ENCODE measurements at places on chromosomes 7 and 10. TPM values are rescaled to one million over a fixed set of nuclear protein-coding genes. Genes with fewer than 3 reads are reported as not detected.

DNA sequence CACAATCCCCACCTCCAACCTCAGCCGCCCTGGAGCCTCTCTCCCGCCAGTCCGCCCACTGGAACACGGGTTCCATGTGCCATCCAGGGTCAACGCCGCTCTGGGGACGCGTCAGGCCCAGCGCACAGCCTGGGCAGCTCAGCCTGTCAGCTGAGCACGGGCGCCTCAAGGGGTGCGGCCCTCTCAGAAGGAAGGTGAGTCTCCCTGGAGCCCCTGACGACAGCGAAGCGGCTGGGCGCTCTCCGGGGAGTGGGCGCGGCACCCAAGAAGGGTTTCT is 1.2 kb upstream of the SLC18A3 start:
- DNase-seq: no peak

DNA sequence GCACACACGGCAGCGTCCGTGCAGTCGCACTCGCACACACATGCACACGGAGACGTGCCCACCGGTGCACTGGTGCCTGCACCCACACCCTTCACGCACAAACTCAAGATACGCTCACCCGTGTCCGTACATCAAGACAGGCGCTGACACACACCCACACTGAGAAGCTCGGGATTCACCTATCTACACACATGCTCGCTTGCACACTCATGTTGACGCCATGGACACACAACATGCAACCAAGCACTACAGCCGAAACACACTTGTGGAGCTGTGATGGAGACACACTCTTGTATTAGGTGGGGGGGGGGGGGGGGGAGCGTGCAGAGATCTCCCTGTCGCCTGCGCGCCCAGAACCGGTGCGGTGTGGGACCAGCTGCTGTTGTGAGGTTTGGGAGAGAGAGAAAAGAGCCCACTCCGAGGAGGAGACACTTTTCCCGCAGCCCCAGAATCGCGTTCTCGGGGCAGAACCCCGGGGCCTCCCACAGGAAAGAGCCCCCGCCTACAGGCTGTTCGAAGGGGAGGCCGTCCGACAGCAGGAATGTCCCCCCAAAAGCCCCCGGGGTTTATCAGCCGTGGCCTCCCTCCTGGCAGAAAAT is 605 bp upstream of the NFKB2 start:
- no peak for DNase-seq

SLC18A3 gene
- not detected for polyA plus RNA-seq

GRCh38 chr10:121027371-121027770 is 176.2 kb downstream of the WDR11 start:
- no peak for DNase-seq

IFIT3 gene
- 14.7 TPM for polyA plus RNA-seq

GRCh38 chr7:121966276-121966934 is 93.4 kb downstream of the PTPRZ1 start:
- DNase-seq: no peak

- DNase-seq: peak; percentile 78
These were observed 5.5 kb downstream of the ELOVL3 start for GRCh38 chr10:102231357-102232318.

GRCh38 chr7:133950855-133951254 is 176.3 kb upstream of the LRGUK start:
- DNase-seq: no peak

GRCh38 chr10:99966306-99966705 is 43.4 kb downstream of the DNMBP start:
- no peak for DNase-seq

GRCh38 chr7:38824948-38825347 is 84.0 kb downstream of the VPS41 start:
- no peak for DNase-seq

DNA sequence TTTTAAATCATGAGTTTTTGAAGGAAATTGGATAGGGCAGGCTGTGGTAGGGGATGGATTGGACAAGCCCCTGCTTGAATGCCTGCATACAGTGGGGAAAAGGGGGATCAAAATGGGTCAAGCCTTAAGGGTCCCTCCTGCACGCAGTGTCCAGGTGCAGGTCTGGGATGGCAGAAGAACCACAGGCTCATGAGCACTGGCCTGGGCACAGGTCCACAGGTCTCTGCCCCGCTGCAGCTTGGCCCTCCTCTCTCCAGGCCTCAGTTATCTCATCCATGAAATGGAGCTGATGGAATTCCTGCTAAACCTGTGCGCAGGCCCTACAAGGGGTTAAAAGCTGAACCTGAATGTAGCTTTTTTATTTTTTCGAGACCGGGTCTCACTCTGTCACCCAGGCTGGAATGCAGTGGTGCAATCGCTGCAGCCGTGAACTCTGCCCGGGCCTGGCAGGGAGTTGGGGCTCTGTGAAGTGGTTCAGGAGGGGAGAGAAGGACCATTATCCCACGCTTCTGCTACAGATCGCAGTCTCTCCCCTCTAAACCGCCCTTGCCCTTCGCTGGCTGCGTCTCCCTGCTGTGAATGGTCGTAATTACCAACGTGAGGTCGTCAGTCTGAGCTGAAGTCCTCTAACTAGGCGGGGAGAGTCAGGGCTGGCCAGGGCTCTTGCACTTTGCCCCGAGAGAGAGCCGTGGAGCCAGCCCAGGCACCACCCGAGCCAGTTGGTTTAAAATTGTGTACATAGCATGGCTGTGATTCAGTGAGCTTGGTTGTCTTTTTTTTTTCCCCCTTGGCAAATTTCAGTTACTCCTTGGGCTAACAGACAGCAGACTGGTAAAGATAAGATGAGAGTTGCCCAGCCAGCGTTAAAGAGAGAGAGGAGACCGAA is 77.5 kb upstream of the GTF2I start:
- no peak for DNase-seq

GRID2IP gene
- 0.11 TPM for polyA plus RNA-seq

GLI3 gene
- 0.92 TPM for polyA plus RNA-seq

ITGA8 gene
- polyA plus RNA-seq: 10.8 TPM

- DNase-seq: no peak
These were observed 77.3 kb downstream of the CDC14C start for GRCh38 chr7:49001610-49002033.

NKX1-2 gene
- polyA plus RNA-seq: not detected

GRCh38 chr10:3757638-3758490 is 27.1 kb downstream of the KLF6 start:
- DNase-seq: no peak

DNA sequence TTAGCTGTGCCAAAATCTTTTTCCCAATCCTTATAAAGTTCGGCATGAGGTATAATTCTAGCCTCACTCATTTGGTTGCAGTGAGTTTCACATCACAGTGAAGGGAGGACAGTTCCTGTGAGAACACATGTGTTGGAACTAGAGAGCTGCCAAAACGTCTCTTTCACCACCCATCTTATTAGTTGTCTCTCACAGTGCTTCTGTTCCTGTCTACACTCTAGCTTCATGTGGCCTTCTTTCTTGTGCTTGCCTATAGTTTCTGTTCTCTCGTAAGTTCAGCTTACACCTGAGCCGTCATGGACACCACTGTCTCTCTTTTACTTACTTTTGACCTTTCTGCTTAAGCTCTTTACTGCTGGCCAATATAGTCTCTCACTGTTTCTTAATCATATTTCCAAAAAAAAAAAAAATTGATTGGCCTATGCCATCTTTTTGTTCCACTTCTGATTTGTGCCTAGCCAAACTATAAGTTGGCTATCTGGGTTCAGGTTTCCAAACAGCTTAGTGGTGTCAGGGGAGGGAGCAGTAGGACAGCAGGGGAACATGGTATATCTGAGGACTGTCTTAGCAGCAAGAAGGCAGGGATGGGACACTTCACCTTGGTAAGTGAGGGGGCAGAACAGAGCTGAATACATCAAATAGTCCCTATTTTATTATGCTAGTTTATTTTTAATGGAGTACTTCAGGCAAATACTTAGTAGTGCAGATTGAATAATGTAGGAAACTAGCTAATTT is 38.0 kb downstream of the ZNRF2 start:
- DNase-seq: peak; percentile 16

PLXNA4 gene
- polyA plus RNA-seq: 0.17 TPM

DNA sequence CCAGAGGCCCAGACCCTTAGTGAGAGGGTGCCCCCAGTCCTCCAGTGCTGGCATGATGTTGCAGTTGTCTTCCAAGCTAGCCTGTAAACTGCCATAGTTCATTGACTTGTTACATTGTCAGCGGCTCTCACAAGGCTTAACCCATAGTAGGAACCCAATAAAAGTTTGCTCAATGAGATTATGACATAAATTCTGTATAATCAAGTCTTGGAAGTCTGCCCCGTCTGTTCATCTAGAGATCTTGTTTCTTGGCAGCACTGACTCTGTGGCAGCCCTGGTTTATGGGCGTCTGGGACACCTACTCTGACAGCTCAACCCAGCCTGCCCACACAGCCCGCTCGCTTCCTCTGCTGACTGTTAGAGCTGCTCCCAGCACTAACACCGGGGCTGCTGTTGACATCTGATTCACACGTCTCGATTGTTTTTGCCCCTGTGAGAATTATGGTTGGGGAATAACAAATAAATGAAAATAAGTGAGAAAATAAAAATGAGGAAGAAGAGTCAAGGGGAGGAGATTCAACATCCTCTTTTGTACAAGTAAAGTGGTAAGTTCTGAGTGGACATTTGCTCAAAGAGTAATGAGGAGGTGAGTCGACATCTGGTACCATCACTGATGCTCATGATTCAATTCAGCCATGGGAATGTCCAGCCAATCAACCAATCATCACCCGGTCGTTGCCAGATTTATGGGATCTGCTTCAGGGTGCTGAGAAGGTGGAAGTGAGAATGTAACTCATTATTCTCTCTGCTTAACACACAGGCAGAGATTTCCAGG is 160.8 kb downstream of the SPAG6 start:
- DNase-seq: peak; percentile 28

DNA sequence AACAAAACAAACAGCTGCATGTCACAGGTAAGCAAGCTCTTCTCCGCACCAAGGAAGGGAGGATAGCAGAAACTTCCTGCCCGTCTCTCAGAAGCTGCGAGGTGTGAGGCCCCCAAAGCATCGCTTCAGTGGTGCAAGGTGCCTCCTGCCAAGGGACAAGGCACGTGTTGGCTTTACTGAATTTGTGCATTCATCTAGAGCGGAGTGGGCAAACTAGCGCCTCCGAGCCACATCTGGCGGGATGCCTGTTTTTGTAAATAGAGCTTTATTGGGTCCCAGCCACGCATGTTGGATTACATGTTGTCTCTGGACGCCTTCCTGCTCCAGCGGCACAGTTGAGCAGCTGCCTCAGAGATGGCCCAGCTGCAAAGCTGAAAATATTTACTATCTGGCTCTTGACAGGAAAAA is 27.7 kb downstream of the PHYH start:
- DNase-seq: peak; percentile 78

FAM171A1 gene
- 30.4 TPM for polyA plus RNA-seq

GHRHR gene
- polyA plus RNA-seq: 0.75 TPM

CUTC gene
- 19.1 TPM for polyA plus RNA-seq

DNA sequence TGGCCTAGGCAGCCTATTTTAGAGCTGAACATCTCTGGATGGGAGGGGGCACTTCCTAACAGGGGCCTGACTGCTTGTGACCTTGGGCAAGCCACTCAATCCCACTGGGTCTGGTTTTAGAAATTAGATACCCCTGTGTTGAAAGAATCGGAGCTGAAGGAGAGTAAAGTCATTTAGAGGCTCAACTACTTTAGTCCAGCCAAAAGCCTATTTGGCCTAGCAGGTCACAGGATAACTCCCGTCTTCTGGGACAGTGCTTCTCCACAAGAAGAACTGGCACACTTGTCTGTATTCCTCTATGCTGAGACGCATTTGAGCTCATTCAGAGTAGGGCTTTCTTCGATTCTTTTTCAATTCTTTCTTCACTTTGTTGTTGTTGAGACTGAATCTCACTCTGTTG is 224.2 kb downstream of the CHCHD3 start:
- no peak for DNase-seq

- DNase-seq: no peak
These were observed 192.0 kb downstream of the BICC1 start for GRCh38 chr10:58704671-58705141.

DNA sequence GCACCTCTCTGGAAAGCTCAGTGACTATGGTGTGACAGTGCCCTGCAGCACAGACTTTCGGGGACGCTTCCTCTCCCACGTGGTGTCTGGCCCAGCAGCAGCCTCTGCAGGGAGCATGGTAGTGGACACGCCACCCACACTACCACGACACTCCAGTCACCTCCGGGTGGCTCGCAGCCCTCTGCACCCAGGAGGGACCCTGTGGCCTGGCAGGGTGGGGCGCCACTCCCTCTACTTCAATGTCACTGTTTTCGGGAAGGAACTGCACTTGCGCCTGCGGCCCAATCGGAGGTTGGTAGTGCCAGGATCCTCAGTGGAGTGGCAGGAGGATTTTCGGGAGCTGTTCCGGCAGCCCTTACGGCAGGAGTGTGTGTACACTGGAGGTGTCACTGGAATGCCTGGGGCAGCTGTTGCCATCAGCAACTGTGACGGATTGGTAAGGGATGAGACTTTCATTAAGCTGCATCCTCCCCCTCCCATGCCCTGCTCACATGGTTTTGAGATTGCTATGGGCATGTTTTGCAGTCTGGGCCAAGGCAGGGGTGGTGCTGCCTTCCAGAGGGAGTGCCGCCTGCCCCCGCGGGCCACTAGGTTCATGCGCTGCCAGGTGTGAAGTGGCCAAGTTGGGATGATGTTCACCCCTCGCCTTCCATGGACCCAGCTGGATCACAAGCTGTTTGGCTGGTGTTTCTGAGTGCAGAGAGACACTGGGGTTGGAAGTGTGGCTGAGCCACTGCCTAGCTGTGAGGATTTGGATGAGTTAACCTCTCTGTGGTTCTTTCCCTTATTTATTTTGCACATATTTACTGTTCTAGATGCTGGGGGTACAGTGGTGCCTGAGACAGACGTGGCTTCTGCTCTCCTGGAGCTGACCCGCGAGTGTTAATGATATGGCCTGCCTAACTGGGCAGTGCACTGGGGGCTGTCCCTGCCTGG is 2.5 kb downstream of the ADAMTS14 start:
- peak; percentile 45 for DNase-seq

- no peak for DNase-seq
These were observed 887.1 kb upstream of the GHITM start for GRCh38 chr10:83252169-83252568.

STRIP2 gene
- 9.0 TPM for polyA plus RNA-seq
